Stimulated activated naive CD8-positive, alpha-beta T cell treated with anti-CD3 and anti-CD28 coated beads, Interleukin-15, Interleukin-2, amounts not matched to agents 100 U/mL and 50 U/mL, for 24 hours (primary cell): ENCODE measurements at places on chromosomes 2 and 18.

GRCh38 chr2:155913356-155913755 lies 419.2 kb downstream of the NR4A2 start:
- DNase-seq: no peak

DNA sequence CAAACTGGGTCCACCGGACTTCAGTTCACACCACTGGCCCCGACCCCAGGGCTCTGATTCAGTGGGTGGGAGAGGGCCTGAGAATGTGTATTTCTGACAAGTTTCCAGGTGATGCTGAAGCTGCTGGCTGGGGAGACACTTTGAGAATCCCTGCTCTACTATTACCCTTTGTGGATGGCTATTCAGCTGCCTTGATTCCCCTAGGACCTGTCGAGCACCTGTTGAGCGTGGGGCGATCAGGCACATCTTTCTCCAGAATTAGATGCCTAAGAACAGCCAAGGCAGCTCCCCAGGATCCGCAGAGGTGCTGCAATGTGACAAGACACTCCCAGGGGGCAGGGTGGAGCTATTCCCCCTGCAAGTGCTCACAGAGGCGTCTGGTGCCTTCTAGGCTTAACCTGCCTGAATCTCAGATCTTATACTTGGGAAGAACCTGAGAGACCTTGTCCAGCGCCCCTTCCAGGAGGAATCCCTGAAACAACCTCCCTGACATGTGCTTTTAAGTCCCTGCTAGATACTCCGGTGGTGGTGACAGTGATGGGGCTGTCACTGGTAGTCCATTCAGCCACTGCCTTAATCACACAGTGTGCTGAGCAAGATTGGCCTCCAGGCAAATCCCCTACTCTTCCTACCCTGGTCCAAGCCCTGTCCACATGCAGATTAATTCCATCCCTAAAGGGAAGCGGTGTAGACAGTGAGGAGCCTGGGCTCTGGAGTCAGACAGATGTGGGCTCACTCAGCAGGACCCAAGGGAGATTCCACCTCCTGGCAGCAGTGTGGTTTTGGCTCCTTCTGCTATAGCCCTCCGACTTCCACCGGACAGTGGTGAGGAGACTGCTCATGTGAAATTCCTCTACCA lies 43.4 kb upstream of the OTOF start:
- peak; percentile 20 for DNase-seq

DNA sequence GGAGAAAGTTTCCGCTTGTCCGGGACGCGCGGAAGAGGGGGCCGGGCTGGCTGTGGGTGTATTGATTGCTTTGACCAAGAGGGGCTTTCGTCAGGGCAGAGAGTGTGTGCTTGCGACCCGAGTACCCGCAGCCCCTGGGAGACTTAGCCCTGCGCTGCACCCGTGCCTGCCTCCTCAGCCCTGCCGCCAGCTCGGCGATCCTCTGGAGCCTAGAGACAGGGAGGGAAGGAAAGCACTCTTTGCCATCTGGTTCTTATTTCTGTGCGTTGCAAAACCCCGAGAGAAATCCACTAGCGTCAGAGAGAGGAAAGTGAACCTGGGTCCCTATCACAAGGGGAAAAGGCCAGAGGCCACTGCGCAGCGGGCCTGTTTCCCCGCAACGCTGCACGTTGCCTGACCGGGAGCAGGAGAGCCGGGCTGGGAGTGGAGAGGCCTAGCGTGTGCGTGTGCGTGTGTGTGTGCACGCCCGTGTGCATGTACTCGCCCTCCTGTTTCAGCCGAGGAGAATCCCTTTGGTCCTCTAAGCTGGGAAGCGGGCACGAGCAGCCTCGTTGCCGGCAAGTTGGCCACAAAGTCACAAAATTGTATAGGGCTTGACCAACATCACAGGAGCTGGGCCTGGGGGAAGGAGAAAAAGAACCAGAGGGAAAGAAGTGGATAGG lies 1.7 kb downstream of the SIX3 start:
- DNase-seq: no peak

DNA sequence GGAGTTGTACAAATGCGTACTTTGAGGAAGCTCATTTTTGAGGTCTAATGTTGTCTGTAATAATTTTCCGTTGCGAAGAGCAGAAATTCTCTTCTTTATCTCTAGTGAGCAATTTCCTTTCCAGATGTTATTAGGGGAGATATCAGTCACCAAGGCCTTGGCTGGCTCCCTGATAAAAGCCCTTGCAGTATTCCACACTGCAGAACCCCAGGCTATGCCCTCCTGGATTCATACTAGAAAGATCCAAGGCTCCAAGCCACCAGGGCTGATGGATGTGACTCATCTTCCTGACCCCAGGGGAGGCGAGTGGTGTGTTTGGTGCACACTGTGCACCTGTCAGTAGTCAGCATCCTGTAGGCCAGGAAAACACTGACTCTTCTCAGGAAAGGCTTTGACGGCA lies 34.7 kb downstream of the INO80C start:
- no peak for DNase-seq

GRCh38 chr2:96369186-96369585 lies 33.6 kb downstream of the NCAPH start:
- DNase-seq: no peak

DNA sequence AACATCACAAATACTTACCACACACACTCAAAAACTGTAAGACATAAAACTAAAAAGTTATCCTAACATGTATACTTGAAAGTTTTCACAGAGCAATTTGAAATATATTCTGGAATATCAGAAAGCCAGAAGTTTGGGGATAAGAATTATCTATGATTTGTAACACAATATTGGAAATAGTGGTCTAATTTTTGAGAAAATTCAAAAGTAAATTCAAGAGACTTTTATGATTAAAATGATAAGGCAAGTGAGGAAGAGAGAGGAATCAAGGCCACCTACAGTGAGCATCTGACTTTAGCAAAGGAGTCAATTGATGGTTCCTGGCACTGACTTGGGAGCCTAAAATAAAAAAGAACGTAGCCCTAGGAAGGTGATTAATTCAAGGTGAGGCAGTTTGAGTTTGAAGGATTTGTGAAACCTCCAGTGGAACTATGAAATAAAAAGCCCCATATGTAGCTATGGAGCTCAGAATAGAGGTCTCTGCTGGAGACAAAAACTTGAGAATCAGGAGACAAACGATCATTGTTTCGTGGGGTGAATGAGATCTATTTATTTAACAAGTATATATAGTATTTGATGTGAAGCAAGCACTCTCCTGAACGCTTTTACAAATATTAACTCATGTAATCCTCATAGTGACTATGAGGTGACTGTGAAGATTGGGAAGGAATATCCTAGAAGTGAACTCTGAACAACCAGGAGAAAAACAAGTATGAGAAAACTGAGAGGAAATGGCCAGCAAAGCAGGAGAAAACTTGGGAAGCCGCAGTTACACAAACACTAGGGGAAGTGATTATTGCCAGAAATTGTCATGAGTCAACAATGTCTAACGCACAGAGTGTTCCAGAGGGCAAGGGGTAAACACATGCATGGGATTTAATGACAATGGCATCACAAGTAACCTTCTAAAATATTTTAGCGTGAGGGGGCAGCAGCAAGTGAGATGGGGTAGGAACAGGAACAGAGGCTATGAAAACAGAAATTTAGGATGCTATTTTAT lies 12.8 kb downstream of the TFPI start:
- DNase-seq: no peak

DNA sequence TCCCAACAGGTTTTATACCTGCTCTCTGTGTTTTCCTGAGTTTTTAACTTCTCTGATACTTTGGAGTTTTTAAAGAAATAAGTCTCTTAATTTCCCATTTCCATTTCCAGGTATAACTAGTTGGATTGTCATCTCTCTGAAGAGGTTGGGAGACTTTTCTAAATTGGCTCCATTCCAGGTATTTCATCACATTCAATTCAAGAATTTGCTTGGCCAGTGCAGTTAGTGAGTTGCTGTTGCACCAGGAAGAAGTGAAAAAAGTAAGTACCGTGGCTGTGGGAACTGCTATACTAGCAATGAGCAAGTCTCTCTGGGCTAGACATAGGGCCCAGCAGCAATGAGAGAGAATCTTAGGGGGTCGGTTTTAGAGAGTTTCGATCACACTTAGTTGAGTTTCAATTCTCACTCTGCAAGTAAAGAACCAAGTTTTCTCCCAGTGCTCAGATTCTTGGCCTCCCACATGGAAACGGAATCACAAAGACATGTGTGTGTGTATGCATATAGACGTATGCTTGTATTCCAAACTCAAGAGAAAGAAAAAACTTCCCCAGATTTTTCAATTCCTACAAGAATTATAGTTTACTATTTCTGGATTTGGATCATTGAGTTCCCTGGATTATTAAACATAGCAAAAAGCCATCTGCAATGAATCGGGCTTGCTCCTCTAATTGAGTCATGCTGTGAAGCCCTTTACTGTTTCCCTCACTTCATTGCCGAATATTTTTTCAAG lies 894.4 kb downstream of the BCL11A start:
- DNase-seq: no peak

GRCh38 chr2:68086166-68086565 lies 23.4 kb upstream of the C1D start:
- DNase-seq: no peak

DNA sequence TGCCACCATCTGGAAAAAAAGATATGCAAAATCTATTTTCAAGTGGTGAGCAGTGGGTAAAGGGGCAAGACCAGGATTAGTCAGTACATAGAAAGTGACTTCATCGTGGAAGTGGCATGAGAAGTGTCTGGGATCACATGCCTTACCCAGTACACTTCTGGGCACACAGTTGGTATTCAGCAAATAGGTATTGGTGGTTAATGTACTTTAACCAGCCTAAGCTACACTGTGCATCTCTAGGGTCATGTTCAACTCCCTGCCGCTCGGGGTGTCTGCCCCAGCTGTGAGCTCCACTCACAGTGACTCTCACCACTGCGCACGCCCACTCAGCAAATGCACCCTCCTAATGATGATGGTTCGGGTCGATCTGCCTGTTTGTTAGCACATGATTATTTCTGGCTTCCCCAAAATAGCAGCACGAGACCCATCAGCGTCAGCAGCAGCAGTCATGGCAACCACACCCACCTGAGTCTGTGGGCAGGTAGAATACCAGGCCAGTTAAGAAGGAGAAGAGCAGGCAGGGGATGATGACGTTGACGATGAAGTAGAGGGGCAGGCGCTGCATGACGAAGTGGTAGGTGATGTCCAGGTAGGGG lies 11.1 kb downstream of the CHRNA1 start:
- peak; percentile 31 for DNase-seq

- no peak for DNase-seq
Measured at GRCh38 chr2:158963071-158963470, 5.4 kb upstream of the TANC1 start.

DNA sequence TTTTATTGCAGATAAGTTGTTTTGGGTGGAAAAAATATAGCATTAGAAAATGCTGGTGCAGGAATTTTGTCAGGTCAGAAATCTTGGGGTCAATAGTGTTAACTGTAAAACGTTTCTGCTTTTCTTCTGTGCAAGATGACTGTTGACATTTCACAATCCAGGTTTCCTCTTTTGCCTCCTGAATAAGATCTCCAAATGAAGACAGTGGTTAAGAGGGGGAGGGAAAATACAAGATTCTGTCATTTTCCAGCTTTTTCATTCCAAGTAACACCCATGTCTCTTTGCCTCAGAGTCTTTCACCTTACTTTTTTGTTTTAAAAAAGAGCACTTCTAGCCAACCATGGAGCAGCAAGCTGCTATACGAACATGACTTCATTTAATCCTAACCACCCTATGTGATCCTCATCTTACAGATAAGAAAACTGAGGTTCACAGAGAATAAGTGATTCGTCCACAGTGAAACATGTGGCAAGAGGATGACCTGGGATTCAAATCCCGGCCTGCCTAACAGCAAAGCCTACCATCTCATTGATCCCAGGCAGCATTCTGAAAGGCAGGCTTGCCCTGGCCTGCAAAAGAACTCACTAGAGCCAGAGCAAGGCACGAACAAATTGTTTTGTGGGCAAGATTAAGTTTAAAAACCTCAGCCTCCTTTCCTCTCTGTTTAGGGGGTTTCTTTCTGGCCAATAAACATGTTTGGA lies 3.0 kb downstream of the PLEK start:
- no peak for DNase-seq

GRCh38 chr2:127220768-127221527 lies 849 bp upstream of the CYP27C1 start:
- DNase-seq: no peak

- no peak for DNase-seq
Measured at GRCh38 chr18:36191286-36191685, 4.0 kb downstream of the MOCOS start.

DNA sequence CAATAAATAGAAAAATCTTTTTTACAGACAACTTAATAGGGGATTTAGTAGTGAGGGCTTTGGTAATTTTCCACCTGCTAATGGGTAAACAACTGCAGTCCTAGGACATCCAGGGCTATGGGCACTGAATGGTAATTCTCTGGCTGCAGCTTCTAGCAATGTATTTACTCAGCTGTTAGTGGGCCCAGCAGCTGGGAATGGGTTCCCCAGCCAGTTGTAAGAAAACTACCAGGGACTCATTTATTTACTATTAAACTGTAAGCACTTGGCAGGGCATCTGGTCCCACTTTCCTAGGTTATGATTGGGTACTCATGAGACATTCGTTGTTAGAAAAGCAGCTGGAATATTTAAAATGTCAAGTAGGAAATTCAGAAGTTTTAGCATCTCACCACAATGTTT lies 363.8 kb upstream of the TRIB2 start:
- DNase-seq: no peak

GRCh38 chr2:15805206-15805605 lies 135.1 kb upstream of the MYCN start:
- no peak for DNase-seq

DNA sequence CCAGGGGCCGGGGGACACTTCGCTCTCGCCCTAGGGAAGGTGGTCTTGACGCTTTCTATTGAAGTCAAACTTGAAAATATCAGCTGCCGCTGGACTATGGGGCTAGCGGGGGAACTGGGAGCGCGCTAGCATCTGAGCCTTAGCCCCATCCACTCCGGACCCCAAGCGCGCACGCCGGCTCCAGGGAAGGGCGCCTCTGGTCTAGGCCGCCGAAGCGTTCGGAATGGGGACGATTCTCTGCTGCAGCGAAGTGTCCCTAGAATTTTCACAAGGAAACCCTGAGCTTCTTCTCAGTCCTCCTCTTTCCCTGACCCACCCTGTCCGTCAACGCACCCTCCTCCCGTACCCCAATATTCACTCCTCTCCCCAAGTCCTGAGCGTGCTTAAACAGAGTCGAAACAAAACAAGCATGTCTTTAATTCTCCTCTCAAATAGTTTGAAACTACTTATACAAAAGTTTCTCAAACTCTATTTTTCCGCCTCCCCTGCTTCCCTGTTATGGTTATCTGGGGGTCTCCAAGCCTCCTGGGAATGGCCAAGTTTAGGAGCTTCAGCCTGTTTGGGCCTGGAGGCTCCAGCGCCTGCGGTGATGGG lies 5.0 kb downstream of the RAX start:
- DNase-seq: no peak

GRCh38 chr2:207394203-207394781 lies 135.5 kb upstream of the CREB1 start:
- DNase-seq: no peak

GRCh38 chr2:172574965-172575364 lies 19.1 kb downstream of the PDK1 start:
- no peak for DNase-seq

GRCh38 chr2:168350380-168350779 lies 103.0 kb upstream of the STK39 start:
- DNase-seq: no peak
